ENCODE measurements at places on chromosomes 5 and 9. TPM values are rescaled to one million over a fixed set of nuclear protein-coding genes. Genes with fewer than 3 reads are reported as not detected.
A peak's percentile ranks its signal among the peaks of the same experiment; 100 is the strongest.

DMRT3 gene
- not detected for total RNA-seq

NKD2 gene
- 5.0 TPM for total RNA-seq

S1PR3 gene
- total RNA-seq = 208 TPM

NSG2 gene
- not detected for total RNA-seq

MARVELD2 gene
- total RNA-seq = 1.00 TPM

PTGES gene
- 15.9 TPM for total RNA-seq

ADRB2 gene
- total RNA-seq = 2.1 TPM

LIFR gene
- 75.0 TPM for total RNA-seq

OBP2B gene
- not detected for total RNA-seq

DNA sequence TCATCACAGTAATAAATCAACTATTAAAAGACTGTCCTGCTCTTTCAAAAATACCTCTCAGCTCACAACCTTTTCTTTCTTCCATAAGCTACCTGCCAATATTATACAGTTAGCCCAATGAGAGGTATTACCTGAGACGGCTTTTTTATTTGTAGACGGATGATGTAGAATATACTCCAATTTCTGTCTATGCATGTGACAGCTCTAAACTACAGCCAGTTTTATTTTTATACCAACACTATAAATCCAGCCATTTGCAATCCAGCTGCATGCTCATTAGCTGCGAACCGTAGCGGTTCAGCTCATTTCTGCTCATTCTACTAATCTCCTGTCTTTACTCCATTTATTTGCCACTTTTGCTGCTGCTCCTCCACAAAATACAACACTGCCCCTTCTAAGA lies 51.2 kb downstream of the TBCA start:
- DNase-seq = no peak

GRCh38 chr5:55638051-55638450 lies 74.1 kb downstream of the SLC38A9 start:
- DNase-seq = no peak

- DNase-seq = peak; percentile 77
These were observed 482 bp downstream of the NFIB start for GRCh38 chr9:14313378-14313940.

DNA sequence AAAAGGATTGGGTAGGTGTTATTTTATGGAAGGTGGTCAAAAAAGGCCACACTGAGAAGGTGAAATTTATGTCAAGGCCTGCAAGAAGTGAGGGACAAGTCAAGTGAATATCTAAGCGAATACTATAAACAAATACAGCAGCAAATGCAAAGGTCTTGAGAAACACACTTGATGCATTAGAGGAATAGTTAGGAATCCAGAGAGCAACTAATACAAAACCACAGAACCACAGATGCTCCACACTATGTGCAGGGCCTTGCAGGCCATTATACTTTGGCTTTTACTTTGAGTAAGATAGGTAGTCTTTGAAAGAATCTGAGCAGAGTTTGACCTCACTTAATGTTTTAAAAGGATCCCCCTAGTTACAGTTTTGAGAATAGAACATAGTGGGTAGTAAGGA lies 4.6 kb downstream of the ZNF622 start:
- no peak for DNase-seq

- DNase-seq = no peak
These were observed 396.9 kb downstream of the PDE4D start for GRCh38 chr5:59496524-59497134.

GRCh38 chr5:103254921-103255320 lies 3.6 kb upstream of the MACIR start:
- DNase-seq = no peak

GRCh38 chr5:79694652-79695051 lies 5.0 kb downstream of the CMYA5 start:
- DNase-seq = no peak

DNA sequence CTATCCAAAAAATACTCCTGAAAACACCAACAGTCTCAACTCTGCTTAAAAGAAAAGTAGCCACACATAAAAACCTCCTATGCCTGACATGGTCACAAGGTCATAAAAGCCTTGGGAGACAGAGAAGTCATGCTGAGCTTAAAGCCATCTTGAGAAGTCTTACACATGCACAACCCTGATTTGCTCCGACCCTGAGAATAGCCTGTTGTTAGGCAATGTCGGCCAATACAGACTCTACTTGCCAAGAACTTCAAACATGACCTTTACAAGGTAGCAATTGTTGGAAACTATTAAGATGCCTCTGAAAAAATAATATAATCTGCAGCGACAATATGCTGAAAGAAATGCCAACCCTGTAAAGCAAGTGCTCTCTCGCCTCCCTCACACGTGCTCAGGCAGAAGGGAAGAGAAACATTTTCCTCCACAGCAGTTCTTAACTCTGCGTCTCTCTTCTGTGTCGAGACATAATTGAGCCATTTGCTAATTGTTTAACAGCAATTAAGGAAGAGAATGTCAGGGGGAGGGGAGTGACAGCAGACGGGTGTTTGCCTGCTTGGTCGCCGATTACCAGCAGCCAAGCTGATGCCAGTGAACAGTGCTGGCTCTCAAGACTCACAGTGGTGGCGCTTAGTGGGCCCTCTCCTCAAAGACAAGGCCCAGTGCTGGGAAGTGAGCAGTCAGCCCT lies 393.6 kb downstream of the SPOCK1 start:
- no peak for DNase-seq

GRCh38 chr5:91178461-91178860 lies 204.7 kb downstream of the ARRDC3 start:
- DNase-seq = no peak

- DNase-seq = no peak
These were observed 24.3 kb downstream of the CD14 start for GRCh38 chr5:140608722-140609121.

GRCh38 chr5:9505225-9505624 lies 40.6 kb downstream of the SEMA5A start:
- DNase-seq = no peak

- no peak for DNase-seq
These were observed 36.6 kb downstream of the PCDH1 start for GRCh38 chr5:141841378-141842180.

DNA sequence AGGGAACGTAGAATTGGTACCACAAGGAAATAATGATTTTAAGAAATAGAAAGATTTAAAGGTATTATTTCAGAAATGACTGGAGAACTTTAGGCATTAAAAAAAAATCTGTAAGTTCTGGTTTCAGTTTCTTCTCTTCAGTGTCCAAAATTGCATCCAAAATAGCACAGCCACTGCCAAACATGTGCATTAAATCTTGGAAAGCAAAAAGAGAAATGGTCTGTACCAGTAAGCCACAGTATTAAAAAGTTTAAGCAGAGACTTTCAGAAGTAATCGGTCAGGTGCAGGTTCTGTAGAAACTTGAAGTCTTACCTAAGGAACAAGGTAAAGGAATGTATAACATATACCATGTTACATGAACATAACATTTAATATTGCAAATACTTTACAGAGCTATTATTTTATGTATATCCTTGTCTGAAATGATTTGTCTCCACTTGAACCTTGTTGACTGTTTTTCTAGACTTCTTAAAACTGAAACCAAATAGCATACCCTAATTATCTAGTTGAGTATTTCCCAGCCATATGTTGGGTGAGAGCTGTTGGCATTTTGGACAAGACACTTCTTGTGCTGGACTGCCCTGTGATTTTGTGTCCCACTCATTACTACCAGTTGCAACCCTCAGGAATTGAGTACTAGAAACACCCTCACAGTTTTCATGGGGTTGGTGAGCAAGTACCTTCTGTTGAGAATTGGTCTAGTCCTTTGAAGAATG lies 32.1 kb downstream of the NIPBL start:
- no peak for DNase-seq

DNA sequence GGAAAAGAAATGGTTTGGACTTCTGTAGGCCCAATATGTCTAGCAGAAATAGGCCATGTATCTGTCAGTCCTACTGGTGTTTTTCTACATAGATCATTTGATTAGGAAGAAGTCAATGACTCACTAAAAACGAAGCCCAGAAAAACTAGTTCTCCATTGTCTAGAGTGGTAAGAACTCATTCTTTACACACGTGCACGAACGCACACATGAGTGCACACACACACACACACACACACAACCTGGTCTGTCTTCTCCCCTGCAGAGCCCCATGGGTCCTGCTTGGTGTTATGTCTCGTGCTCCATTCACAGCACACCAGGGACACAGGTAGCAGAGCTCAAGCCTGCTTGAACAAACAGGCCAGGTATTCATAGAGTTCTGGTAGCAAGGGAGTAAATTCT lies 14.9 kb upstream of the FCN1 start:
- DNase-seq = no peak

- DNase-seq = no peak
These were observed 243.8 kb downstream of the CRB2 start for GRCh38 chr9:123599781-123600180.

GRCh38 chr5:8851101-8851500 lies 694.8 kb downstream of the SEMA5A start:
- DNase-seq = no peak

DNA sequence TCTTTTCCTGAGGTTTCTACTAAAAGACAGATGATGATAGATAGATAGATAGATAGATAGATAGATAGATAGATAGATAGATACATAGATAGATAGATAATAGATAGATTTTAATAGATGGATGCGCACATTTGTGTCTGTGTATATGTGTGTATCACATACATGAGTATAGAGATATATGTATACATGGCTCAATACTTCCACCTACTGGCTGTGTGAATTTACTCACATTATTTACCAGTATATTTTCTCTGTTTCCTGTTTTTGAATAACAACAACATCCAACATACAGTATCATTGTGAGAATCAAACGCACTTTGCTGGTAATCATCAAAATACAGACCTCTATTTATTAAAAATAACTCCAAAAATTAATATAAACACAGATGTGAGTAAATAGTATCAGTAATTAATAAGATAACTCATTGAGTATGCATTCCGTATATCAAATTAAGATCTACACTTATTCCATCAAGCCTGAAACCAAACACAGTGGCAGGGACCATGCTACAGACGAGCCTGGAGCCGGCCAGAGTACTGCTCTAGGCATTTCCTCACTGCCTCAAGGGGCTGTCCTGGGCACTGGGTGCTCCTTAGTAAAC lies 338.0 kb downstream of the SEMA5A start:
- DNase-seq = no peak

- no peak for DNase-seq
These were observed 5.4 kb upstream of the CNTRL start for GRCh38 chr9:121069396-121069795.

Data from posterior vena cava (tissue), 2 donors.